ENCODE measurements at places on chromosomes 5 and 9.

DNA sequence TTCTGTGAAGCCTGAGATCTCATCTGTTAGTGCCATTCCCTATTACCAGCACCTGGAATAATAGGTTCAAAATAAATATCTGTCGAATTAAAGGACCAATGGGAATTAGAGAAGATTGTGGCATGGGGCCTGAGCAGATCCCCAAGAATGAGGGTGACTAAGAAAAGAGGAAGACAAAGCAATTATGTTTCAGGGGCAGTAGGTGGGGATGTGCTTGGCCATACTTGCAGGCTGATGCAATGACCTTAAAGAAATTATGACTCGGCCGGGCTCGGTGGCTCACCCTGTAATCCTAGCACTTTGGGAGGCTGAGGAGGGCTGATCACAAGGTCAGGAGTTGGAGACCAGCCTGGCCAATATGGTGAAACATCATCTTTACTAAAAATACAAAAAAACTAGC, 562.8 kb downstream of the PTPRD start:
- DNase-seq, result no peak

DNA sequence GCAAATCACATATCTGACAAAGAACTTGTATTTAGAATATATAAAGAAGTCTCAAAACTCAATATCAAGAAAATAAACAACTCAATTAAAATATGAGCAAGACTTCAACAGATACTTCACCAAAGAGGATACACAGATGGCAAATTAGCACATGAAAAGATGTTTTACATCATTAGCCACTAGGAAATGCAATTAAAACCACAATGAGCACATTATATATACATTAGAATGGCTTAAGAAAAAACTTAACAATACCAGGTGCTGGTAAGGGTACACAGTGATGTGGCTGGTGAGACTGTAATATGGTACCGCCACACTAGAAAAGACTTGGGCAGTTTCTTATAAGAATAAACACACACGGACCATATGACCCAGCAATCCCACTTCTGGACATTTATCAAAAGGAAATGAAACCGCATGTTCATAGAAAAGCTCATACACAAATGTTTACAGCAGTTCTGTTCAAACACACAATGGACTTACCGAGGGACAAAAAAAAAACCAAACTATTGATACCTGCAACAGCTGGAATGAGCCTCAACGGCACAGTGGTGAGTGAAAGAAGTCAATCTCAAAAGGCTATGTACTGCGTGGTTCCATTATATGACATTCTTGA, 27.6 kb downstream of the SEMA4D start:
- no peak for DNase-seq

DNA sequence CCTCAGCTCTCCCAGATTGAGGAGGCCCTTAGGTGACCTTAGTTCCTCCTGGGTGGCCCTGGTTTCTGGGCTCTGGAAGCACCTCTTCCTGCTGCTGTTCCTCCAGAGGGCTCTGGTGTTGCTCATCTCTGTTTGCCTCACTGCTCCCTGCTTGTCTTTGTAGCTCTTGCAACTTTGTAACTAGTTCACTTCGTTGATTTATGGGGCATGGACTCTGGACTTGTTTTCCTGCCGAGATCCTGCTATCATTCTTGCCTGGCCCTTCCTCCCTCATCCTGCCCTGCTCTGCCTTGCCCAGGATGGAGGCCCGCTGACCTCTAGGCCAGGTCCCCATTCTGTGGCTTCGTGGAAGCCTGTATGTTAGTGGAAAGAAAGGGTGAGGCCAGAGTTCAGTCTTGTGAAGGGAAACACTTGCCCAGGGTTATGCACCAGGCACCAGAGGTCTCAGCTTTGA, 169.3 kb downstream of the MACROH2A1 start:
- DNase-seq, result no peak

- no peak for DNase-seq
These were observed 21.8 kb upstream of the DENND4C start for GRCh38 chr9:19208653-19209052.

GRCh38 chr9:113302792-113303418, at the start of gene RNF183:
Gene RNF183, minus strand, starts transcription at chr9:113303376. Its CDS starts 5,192 bp downstream, at chr9:113298184.
- no peak for DNase-seq

- no peak for DNase-seq
These were observed 84.3 kb upstream of the MELK start for GRCh38 chr9:36488389-36488756.

- no peak for DNase-seq
These were observed 17.7 kb downstream of the SLC45A2 start for GRCh38 chr5:33966805-33967204.

DNA sequence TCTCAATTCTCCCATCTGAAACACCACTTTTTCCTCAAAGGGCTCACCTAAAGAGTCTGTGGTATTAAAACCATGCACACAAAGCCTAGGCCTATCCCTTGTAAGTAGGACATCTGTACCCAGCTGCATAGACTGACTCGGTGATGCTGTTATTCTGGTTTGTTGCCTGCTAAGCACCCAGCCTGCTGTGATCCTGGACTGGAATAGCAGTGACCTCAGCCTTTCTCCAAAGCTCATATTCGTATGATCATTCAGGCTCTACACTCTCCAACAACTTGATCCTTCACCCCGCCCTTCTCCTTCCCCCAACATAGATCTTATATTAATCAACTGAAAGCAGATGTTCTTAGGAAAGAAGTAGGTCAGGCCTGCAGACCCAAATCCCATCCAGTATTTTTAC, 81.4 kb upstream of the WWC1 start:
- no peak for DNase-seq

DNA sequence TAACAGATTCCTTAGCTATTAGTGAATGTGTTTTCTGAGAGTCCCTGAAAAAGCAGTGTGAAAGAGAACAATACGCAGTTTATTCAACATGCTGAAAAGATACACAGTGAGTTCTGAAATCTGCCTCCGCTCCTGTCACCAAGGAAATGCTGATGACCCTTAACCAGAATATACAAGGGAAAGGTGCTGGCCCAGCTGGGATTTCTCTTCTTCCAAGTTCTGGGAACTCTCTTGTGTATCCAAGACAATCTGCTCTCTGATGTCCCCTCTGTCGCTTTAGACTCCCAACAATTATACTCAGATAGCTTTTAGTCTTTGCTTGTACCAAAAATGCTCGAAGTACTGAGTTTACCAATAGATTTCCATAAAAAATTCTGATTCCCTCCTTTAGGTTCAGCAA, 214.9 kb downstream of the TMEM167A start:
- no peak for DNase-seq

- DNase-seq, result no peak
These were observed 11.6 kb downstream of the ANKH start for GRCh38 chr5:14859980-14860379.

GRCh38 chr5:178429491-178430185, 160.6 kb downstream of the COL23A1 start:
- DNase-seq, result no peak

- DNase-seq, result no peak
These were observed 129.4 kb upstream of the OR13F1 start for GRCh38 chr9:104374711-104375110.

DNA sequence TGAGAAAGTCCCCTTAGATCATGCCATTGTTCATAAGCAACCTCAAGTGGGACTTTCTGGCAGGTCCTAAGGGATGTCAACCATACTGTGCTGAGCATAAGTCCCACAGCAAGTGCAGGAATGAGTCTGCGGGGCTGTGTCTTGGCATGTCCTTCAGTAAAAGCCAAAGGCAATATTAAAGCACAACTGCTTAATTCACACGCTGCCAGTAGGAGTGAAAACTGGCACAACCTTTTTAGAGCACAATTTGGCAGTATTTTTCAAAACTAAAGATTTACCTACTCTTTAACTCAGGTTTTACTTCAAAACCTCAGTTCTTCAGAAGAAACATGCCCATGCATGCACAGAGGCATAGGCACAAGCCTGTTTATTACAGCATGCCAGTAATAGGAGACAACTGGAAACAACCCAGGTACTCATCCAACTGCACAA, 24.4 kb upstream of the SMAD5 start:
- DNase-seq, result no peak

DNA sequence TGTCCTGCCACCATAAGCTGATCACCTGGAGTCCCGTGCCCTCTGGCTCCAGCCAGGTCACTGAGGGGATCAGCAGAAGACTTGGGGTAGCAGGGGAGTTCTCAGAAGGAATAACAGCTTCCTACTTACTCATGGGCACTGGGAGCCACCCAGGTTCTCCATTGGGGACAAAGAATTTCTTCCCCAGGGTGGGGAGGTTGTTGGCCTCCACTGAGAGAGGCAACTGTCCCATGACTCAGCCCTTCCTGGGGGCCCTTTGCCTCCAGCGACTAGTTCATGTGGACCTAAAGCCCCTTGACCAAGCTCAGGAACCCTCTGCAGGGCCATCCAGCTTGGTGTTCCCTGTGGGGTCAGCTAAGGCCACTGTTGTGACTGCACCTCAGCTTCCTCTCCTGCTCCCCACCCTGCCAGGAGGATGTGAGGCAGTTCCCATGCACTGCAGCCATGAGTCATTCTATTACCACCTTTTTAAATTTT, 175.0 kb downstream of the AUH start:
- no peak for DNase-seq

DNA sequence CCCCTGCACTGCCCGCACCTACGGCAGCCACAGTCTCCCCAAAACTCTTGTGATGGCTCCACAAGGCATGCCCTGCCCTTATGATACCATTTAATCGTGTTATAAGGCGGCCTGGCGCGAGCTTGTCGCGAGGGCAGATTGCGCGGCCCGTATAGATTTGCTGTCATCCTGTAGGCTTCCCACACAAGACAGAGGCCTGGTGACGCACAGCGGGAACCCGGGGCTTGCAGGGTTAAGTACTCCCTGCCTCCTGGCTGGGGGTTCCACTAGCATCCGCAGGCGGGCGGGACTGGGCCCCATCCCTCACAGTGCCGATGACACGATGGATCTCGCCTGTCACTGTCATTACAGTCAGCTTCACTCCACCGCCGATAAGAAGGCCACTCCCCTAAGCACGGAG, 364.9 kb upstream of the IRX2 start:
- DNase-seq, result no peak

- no peak for DNase-seq
These were observed 1100.1 kb upstream of the CDH10 start for GRCh38 chr5:25744908-25745307.

DNA sequence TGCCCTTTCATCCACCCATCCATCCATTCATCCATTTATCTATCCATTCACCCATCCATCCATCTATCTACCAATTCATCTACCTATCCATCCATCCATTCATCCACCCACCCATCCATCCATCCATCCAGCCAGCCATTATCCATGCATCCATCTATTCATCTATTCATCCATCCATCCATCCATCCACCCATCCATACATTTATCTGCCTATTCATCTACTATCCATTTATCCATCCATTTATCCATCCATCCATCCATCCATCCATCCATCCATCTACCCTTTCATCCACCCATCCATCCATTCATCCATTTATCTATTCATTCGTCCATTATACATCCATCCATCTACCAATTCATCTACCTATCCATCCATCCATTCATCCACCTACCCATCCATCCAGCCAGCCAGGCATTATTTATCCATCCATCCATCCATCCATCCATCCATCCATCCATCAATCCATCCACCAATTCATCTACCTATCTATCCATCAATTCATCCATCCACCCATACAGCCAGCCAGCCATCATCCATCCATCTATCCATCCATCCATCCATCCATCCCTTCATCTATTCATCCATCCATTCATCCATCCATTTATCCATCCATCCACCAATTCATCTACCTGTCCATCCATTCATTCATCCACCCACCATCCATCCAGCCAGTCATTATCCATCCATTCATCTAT, 10.2 kb downstream of the COL27A1 start:
- no peak for DNase-seq

DNA sequence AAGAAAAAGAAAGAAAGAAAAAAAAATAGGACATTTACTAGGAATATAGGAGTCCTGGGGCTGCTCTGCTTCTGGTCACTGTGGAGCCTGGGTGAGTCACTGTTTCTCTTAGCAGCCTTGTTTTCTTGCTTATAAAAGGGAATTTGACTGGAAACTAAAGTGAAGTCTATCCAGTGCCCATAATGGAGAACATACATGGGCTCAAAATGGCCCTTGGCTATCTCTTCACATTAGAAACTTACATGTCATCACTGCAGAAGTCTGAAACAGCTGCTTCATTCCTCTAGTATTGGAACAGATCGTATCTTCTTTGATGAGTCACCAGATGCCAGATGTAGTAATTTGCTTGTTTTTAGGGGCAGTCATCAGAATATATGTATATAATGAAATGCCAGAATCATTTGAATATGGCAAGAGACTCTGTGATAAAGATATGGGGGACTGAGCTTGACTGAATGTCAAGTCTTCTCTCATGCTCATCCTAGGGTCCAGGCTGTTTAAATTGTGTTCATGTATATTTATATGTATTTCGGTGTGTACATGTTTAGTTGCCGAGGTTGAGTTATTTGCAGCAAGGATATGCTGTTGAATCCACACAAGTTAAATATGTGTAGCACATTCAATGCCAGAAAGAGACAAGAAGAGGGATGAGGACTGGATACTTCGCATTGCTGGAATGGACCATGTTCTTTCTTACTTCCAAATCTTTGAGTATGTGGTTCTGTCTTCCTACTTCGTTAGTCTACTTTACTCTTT, 56.7 kb downstream of the SGCD start:
- no peak for DNase-seq

- DNase-seq, result no peak
These were observed 10.2 kb downstream of the FOXI1 start for GRCh38 chr5:170115925-170116324.

- no peak for DNase-seq
These were observed 452.9 kb upstream of the DMAC1 start for GRCh38 chr9:8252445-8252844.

DNA sequence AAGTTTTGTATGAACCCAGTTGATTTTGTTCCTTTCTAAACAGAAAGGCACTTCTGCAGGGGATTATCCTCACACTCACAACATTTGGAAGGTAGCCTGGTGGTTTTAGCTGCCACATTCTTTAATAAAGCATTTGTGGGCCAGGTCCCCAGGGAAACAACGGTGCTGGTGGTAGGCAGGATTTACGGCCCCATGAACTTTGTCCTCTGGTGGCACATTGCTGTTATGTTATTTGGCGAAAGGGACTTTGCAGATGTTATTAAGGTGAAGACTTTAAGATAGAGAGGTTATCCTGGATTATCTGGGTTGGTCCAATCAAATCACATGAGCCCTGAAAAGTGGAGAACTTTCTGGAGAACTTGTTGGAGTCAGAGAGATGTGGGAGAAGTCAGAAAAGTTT, 86.3 kb upstream of the C9orf72 start:
- no peak for DNase-seq

DNA sequence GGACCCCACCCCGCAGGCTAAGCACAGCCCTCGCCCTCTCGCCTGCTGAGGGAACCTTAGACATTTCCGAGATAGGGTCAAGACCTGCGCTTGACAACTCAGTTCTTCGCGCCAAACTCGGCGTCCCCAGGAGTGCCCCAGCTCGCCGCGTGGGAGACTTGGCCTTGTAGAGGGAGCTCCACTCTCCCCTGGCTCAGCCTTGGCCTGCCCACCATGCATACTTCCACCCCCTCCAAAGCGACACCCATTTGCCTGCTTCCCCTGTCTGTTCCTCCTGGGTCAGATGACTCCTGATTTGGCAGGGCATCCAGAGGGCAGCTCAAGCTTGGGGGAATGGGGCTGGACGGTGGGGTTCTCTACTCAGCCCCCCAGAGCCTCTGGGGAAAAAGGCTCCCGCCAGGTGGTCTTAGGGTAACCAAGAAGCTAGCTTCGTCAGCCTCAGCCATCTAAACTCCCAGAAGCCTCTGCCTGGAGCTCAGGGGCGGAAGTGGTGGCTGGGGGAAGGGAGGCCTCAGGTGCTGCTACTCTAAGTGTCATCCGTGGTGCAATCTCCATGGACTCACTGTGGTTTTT, 560 bp downstream of the DOCK2 start:
- DNase-seq, result no peak

Measured in GM12892 (cell line).